Pulmonary artery endothelial cell (primary cell): ENCODE measurements at places on chromosomes 12 and 14. TPM values are rescaled to one million over a fixed set of nuclear protein-coding genes. Genes with fewer than 3 reads are reported as not detected.

SCN8A gene
- total RNA-seq = 21.0 and 30.7 TPM in 2 replicates

SLC7A7 gene
- total RNA-seq = 9.3 and 18.6 TPM in 2 replicates

RPL41 gene
- total RNA-seq = 2,515 and 3,966 TPM in 2 replicates

KLHL28 gene
- total RNA-seq = 5.8 and 8.8 TPM in 2 replicates

OR6C74 gene
- total RNA-seq = not detected in 2 replicates

ASCL1 gene
- not detected in 2 replicates for total RNA-seq

EPYC gene
- total RNA-seq = not detected in 2 replicates

RPL36AL gene
- 352 and 392 TPM in 2 replicates for total RNA-seq

GYS2 gene
- not detected in 2 replicates for total RNA-seq

SDR9C7 gene
- not detected in 2 replicates for total RNA-seq

RFX4 gene
- not detected in 2 replicates for total RNA-seq

GALNT16 gene
- total RNA-seq = 0.11 and 0.13 TPM in 2 replicates

KCNA5 gene
- total RNA-seq = not detected in 2 replicates

TAS2R19 gene
- total RNA-seq = 3.9 and 4.1 TPM in 2 replicates

NXPH4 gene
- 0.13 and 0.28 TPM in 2 replicates for total RNA-seq

LYZ gene
- total RNA-seq = not detected in 2 replicates

CAPZA3 gene
- total RNA-seq = not detected in 2 replicates

CCDC38 gene
- total RNA-seq = not detected in 2 replicates

TMPRSS12 gene
- total RNA-seq = not detected in 2 replicates

LRRIQ1 gene
- total RNA-seq = 0.28 and 0.40 TPM in 2 replicates

RAD51B gene
- total RNA-seq = 9.8 and 14.3 TPM in 2 replicates

FGF6 gene
- not detected in 2 replicates for total RNA-seq

TAS2R42 gene
- not detected in 2 replicates for total RNA-seq

MORN3 gene
- total RNA-seq = 0.63 and 1.6 TPM in 2 replicates

SYT1 gene
- total RNA-seq = 0.59 and 0.63 TPM in 2 replicates

SIX1 gene
- total RNA-seq = 0.73 and 1.4 TPM in 2 replicates
